ENCODE measurements at places on chromosomes 7 and 10. TPM values are rescaled to one million over a fixed set of nuclear protein-coding genes. Genes with fewer than 3 reads are reported as not detected.

GRCh38 chr7:148535217-148535616, 55.3 kb upstream of the C7orf33 start:
- DNase-seq = peak; percentile 22

DNA sequence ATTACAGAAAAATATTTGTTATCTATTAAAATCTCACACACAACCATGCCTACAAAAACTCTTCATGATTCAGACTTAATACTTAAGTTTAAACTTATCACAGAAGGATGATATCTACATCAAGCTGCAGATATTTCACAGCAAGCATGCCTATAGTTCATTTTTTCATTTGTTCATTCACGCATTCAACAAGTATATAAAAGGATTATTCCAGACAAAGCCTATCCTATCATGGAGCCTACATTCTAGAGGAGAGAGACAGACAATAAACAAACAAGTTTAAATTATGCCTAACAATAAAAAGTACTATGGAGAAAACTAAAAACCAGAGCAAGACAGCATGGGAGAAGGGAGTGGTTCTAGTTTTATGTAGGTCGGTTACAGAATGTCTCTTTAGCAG, 10.9 kb downstream of the TRDMT1 start:
- no peak for DNase-seq

GRCh38 chr10:84397735-84398144, 69.4 kb downstream of the CCSER2 start:
- no peak for DNase-seq

GRCh38 chr7:25953859-25954258, 198.1 kb upstream of the NFE2L3 start:
- no peak for DNase-seq

The GALNT17 gene
- total RNA-seq = 0.36 TPM

DNA sequence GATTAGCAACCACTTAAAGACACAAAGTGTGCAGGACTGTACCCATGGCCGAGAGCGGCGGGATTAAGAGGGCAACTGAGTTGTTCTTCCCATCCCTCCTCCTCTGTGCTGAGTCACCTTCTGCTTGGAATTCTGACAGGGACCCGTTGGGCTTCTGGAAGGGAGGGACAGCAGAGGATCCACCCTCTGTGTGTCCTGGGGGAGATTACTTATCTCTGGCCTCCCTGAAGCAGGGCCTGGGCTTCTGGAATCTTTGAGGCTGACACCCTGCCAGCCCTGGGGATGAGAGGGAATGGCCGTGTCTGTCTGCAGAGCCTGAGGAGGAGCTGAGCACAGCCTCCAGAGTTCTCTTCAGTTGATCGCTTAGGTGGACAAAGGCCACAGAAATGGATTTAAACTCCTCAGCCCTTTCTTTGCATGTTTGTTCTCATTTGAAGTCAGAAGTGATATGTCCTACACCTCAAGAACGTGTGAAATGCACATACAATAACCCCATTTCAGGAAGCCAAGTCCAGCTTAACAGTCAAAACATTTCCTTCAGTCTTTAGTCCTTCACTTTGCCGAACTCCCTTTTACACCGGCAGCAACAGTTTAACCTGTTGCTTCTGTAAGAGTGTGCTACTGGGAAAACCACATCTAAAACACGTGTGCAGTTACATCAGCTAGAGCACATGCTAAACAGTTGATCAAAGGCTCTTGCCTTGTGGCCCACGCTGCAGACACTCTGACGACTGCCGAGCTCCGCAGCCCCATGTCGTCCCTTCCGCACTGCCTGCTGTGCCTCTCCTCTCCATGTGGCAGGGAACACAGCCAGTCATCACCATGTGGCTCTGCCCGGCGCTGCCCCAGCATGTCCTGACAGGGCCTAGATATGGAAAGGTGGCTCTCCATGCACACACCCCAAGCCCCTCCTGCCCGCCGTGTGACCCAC, 55.7 kb downstream of the IKZF1 start:
- no peak for DNase-seq

The MMP21 gene
- not detected for total RNA-seq

GRCh38 chr10:130042381-130042780, 68.2 kb downstream of the C10orf143 start:
- DNase-seq = no peak

GRCh38 chr10:103042129-103042528, 124.0 kb downstream of the CNNM2 start:
- DNase-seq = no peak

The EPHA1 gene
- not detected for total RNA-seq

DNA sequence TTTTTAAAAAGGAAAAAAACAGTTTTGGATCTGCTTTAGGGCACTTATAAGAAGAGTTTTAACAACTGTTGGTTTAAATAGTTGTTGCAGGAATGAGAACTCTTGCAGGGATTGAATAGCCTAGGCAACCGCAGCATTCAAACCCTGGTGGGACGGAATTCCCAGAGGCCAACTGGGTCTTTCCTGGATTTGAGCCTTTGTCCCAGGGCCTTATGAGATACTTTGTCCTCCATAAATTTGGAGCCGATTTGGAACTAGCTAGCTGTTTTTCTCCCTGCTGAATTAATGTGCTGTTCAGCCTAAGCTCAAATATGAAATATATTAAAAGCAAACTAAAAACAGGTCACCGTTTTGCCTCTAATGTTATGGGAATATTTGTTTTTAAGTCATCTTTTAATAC, 109.6 kb downstream of the LRMDA start:
- no peak for DNase-seq

The C10orf95 gene
- total RNA-seq = not detected

DNA sequence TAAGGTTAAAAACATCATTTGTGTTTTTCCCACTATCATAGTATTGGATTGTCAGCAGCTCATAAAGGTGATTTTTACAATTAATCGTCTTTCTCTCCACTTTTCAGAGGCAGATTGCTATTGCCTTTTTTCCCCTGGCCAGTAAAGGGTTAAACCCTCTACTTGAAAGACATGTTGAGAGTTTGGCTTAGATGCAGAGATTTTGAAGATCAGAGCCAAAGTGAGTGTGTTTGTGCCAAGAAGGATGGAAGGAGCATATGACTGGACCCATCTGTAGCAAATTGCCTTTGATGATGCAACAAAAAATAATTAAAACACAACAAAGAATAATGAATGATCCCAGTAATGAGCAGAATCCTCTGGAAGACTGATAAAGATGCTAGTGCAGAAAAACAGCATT, 373.1 kb downstream of the MALRD1 start:
- peak; percentile 30 for DNase-seq
